ENCODE measurements at places on chromosomes 11 and 22. TPM values are rescaled to one million over a fixed set of nuclear protein-coding genes. Genes with fewer than 3 reads are reported as not detected.

DNA sequence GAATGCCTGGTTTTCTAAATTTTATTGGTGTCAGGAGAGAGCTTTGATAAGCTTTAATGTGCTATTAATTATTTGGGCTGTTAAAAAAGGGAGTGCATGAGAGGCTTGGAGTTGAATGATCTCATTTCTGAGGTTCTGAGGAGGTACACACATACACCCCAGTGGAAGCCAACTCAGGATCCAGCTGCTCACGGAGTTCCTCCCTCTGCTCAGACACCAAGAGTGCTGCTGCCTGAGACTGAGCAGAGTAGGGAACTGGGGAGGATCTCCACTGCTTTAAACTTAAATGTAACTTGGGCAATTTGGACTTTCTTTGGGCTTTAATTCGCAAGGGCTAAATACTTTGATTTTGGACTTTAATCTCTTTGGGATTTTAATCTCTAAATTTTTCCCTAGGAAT lies 414.4 kb upstream of the CADM1 start:
- DNase-seq, result no peak

- no peak for DNase-seq
These were observed 423.1 kb downstream of the SHANK2 start for GRCh38 chr11:70829134-70829885.

DNA sequence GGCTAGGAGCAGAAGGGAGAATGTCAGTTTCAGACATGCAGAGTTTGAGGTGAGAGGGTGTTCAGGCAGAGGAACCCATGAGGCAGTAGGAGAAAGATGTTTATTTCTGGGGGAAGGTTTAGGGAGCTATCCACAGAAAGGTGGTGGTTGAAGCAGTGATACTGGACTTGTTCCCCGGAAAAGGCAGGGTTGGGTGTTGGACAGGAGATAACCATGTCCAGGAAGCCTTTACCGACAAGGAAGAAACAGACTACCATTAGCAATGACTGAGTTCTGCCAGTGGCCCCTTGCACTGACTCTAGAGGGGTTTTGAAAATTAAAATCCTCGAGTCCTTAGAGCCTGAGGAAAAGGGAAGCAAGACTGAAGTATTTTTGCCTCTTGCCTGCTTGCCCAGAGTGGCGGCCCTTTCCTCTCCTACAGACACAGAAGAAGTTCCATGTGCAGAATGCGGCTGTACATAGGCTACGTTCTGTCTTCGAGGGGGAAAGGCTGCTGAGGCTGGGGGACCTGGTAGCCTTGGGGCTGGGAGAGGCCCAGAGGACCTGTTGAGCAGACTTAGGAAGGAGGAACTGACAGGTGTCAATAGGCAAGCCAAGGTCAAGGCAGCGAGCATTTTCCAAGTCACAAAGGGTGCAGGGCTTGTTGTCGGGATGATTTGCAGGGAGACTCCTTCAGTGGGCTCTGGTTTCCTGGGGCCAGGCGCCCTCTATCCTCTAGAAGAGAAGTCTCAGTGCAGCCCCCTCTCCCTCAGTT lies 146.7 kb downstream of the LDLRAD3 start:
- DNase-seq, result no peak

- no peak for DNase-seq
These were observed 17.7 kb upstream of the CDON start for GRCh38 chr11:126080161-126080941.

DNA sequence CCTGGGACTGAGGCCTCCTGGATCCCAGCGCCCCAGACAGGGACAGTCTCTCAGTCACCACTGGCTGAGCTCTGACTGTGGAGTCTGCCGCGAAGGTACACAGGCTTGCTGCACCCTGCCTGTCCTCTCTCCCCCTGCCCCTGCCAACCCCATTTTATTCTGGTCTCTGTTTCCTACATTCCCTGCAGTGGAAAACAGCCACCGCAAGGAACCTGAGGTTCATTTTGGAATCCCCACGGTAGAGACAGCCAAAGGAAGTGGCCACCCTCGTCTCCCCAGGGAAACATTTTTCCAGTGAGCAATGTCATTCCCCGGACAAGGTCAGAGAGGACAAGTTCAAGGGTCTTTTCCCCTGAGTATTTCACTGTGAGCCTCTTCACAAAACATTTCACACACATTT lies 56.6 kb downstream of the FBXO7 start:
- no peak for DNase-seq

OR8G1 gene
- not detected for total RNA-seq

OR51E2 gene
- total RNA-seq, result 1.8 TPM

All from transverse colon (tissue), 4 donors.